ENCODE measurements at places on chromosomes 13 and 19.

- no peak for DNase-seq
These were observed 22.8 kb downstream of the SUGP2 start for GRCh38 chr19:19010551-19010950.

DNA sequence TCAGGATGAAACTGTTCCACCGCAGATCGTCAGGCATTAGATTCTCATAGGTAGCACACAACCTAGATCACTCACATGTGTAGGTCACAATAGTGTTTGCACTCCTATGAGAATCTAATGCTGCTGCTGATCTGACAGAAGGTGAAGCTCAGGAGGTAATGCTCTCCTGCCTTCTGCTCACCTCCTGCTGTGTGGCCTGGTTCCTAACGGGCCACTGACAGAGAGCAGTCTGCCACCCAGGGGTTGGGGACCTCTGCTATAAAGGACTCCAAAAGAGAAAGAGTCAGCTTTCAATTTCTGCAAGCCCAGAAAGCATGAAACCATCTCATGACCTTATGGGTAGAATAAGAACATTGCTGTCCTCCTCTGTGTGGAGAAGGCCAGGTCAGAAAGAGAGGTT is 43.5 kb upstream of the PCCA start:
- no peak for DNase-seq

GRCh38 chr19:4014541-4015491 is 7.3 kb downstream of the PIAS4 start:
- no peak for DNase-seq

- no peak for DNase-seq
These were observed 5.5 kb downstream of the DPP9 start for GRCh38 chr19:4717966-4718701.

DNA sequence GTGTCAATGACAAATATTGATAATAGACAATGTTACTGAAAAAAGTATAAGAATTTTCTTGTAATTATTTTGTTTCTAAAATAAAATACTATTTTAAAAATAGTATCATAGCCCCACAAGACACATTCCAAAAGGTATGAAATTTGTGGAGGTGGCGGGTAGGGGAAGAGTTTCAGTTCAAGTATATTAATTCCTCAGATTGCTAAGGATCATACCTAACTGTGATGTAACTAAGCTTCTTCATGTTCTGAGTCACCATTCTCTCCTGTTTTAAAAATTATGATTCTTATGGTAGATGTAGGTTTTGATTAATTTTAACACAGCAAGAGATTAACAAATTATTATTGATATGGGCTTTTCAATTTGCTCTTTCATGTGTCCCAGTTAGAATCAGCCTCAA is 61.3 kb downstream of the MYO16 start:
- DNase-seq: no peak

DNA sequence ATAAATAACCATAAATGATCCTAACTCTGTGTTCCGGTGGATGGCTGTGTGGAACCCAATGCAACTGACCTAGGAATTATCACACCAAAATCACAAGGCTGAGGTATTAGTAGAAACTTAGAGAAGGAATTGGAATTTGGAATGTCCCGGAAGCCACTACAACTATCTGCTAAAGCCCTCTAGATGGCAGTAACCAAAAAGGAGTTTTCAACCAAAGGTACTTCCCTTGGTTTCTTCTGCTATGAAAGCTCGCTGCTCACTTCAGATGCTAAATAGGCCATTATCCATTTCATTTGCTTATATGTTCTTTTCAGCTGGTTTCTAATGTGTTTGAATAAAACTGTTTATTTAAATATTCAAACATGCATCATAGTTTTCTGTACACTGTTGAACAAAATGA is 1589.1 kb upstream of the SPRY2 start:
- no peak for DNase-seq

DNA sequence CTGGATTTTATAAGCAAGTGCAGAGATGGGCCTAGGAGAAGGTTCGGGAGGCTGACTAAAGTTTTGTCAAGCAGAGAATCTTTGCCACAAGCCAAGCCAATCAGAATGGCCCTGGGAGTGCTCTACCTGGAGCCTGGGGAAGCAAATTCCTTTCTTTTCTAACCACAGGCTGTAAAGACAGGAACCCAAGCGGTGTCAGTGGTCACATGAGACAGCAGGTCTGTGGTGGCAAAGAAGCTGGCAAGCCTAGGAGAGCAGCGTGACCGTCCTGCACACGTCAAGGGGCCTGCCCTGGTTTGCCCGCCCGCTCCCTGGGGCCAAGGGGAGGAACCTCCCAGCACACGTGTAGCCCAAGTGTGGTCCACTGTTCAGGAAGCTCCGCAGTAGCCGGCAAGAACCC is 90.8 kb downstream of the IPO5 start:
- no peak for DNase-seq

- DNase-seq: no peak
These were observed at the start of gene WIZ for GRCh38 chr19:15449620-15450527. Gene WIZ (minus strand): TSS chr19:15449956. CDS start chr19:15448307, 1,649 bp downstream.

DNA sequence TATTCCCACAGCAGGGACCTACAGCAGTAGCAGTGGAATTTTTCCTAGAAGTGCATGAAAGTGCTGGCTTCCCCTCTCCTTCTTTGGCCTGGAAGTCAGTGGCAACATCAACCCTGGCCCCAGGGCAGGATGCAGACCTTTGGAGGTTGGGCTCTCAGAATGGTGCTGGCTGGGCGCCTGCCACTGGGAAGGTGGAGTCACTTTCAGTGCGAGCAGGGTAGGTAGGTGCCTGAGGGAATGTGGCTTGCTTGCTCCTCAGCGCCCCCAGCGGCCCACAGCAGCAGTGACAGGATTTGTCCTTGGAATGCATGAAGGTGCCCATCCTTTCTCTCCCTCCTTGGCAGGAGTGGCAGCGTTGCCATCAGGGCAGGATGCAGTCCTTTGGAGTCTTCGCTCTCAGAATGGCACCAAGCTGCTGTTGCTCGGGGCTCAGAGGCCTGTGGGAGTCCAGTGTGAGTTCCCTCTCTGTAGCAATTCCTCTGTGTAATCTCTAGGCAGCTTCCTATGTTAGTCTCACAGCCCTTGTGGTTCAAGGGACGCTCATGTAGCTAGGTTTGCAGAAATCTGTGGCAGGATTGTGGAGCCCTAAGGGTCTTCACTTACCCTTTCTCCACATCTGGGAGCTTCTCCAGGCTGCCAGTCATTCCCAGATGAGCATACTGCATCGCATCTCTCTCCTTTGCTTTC is 354.4 kb upstream of the DACH1 start:
- no peak for DNase-seq

DNA sequence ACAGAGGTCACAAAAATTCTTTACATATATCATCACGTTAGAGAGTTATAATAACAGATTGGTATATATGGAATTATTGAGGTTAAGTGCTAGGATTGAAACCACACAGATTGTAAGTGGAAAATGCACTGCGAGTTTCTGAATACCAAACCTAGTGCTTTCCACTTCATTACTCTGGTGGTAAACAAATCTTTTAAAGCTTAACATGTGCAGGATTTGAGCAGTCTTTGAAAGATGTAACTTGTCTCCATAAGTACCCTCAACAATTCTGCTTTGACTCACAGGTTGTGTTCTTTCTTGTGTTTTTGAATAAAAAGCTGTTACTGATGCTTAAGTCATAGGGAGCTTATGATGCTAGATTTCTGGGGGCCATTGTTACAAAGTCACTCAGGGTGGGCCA is 314.7 kb upstream of the DACH1 start:
- no peak for DNase-seq

DNA sequence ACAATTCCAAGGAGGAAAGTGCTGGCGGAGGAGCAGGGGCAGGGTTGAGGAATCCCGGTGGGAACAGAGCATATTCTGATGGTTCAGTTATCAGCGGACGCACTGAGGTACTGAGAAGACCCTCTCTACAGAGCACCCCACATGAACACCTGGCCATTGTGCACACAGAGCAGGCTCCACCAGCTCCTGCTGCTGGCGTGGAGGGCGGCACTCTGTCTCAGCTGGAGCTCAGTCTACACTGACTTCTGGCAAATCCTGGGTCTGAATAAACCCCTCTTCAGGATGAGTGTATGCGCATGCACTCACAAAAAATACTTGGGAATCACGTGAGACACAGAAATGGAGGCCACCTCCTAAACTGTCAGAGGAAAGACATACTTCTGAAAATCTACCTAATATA is 114.4 kb upstream of the IRS2 start:
- DNase-seq: no peak

- DNase-seq: no peak
These were observed 11.6 kb downstream of the NFILZ start for GRCh38 chr19:8641908-8642547.

GRCh38 chr19:14385492-14385891 is 4.2 kb downstream of the ADGRE5 start:
- DNase-seq: no peak

- DNase-seq: no peak
These were observed 161.4 kb downstream of the MTUS2 start for GRCh38 chr13:28981530-28981929.

DNA sequence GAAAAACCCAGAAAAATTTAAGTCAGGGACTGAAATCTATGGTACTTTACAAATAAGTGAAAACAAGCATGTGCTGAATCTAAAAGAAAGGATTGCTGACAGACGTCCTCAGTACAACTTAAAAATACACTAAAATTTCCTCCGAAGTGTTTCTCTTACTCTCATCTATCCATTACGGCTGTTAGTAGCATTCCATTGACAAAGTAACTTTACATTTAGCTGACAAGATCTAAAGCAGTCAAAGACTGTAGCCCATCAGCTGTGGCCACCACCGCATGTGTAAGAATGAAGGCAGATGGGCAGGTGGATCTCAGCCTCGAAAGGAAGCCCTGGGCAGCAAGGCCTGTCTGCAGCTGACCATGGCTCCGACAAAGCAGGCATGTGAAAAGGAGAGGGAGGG is 59.0 kb downstream of the FLT1 start:
- no peak for DNase-seq

DNA sequence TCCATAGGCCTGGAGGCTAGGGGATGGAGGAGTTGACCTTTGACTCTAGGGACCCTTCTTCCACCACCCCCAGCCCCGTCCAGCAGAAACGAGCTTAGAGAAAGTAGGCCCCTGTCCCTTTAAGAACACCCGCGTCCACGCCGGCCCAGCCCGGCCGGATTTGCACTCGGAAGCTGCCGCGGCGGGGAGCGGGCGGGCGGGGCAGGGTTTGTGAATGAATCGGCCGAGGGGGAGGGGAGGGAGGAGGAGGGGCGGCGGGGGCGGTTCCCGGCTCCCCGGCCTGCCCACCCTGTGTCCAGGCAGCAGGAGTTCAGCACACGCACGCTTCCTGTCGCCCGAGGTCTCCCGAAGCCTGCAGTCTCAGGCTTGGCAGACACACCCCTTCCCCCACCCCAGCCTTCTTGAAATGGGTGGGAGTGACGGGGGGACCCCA is 1.5 kb downstream of the UNC13A start:
- no peak for DNase-seq

DNA sequence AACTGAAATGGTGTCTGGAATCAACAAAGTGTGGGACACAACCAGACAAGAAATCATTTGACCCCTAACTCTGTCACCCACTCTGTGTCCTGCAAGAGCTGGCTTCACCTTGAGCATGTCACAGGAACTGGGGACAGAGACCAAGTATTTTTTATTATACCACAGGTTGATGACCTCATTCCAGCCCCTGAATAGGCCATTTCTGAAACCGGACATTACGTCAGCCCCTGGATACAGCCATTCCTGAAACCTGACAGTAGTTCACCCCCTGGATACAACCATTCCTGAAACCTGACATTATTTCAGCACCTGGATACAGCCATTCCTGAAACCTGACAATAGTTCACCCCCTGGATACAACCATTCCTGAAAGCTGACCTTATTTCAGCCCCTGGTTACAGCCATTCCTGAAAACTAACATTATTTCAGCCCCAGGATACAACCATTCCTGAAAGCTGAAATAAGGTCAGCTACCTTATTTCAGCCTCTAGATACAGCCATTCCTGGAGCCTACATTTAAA is 47.7 kb upstream of the CACNA1A start:
- DNase-seq: no peak

- no peak for DNase-seq
These were observed 1.3 kb upstream of the LDLR start for GRCh38 chr19:11087870-11088505.

- no peak for DNase-seq
These were observed 44.3 kb downstream of the BBC3 start for GRCh38 chr19:47186446-47187334.

- no peak for DNase-seq
These were observed 6.4 kb downstream of the CYP4F2 start for GRCh38 chr19:15891434-15891833.

DNA sequence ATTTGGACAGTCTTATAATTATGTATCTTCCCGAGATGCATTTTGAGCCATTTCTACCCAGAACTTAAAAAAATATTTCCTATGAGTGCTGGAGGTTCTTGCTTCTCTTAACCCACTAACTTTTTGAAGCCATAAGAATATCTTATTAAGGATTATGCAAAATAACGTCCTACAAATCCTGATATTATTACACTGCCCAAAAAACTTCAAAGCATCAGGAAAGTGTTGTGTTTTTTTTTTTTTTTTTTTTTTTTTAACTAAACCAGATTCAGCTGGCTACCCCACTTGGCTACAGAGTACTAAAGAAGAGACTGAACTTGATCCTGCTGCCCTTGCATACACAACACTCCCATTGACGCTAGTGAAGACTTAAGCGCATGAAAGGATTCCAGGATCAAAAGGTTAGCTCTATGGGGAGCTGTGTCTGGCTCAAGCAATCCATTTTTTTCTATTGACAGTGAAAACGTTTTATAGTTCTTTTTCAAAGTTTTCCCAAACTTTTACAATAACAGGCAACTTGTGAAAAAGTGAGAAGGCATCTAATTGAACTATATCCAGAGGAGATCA is 141.4 kb downstream of the KCNRG start:
- DNase-seq: no peak

DNA sequence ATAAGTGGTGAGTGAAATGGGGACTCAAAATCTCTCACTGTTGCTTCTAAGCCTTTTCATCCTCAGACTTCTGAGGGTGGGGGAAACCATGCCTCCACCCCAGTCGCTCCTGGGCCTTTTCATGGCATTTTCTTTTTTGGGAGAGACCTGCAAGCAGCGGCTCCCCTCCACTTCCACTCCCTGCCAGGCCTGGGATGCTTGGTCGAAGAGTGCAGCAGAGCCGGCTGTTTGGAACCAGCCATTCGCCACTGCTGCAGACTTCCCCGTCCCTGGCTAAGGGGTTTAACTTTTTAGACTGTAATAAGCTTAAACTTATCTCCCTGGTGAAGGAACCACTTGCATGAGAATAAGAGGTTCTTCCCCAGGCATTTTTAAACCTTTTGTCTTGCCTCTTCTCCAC is 617.2 kb downstream of the PCDH9 start:
- no peak for DNase-seq

- no peak for DNase-seq
These were observed 670 bp downstream of the MAP2K7 start for GRCh38 chr19:7904074-7905020.

GRCh38 chr13:45209229-45209628 is 8.4 kb upstream of the KCTD4 start:
- no peak for DNase-seq

Measured in cortex of kidney (tissue), 1 donor.